ENCODE measurements at places on chromosomes 1 and 21. TPM values are rescaled to one million over a fixed set of nuclear protein-coding genes. Genes with fewer than 3 reads are reported as not detected.

- no peak for DNase-seq
Measured at GRCh38 chr21:35428001-35428320, 378.9 kb upstream of the RUNX1 start.

- no peak for DNase-seq
Measured at GRCh38 chr1:240695416-240695815, 83.5 kb upstream of the GREM2 start.

- no peak for DNase-seq
Measured at GRCh38 chr1:5744341-5744740, 247.9 kb downstream of the NPHP4 start.

- no peak for DNase-seq
Measured at GRCh38 chr1:171495444-171495843, 10.1 kb downstream of the PRRC2C start.

GRCh38 chr1:54362881-54363340, 43.3 kb downstream of the SSBP3 start:
- DNase-seq, result no peak

GRCh38 chr21:45386728-45387371, 18.1 kb upstream of the COL18A1 start:
- peak; percentile 74 for DNase-seq

DNA sequence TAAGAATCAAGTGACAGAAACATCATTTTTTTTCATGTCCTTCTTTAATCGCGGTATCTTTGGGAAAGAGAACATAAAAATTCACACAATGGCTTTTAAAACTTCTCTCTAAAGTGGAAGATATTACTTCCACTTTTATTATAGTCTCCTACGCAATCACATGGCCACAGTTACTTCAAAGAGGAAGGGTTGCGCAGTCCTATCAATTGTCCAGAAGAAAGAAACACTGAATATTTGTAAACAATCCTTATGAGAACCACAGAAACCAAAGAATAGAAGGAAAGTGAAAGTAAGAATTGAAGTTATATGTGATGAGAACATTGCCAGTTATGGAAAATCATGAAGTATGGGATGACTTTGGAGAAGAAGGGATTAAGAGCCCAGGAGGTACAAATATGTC, 32.6 kb downstream of the CFH start:
- no peak for DNase-seq

FAM167B gene
- total RNA-seq, result 19.4 TPM

Measured in adrenal gland (tissue), 19 donors.